ENCODE measurements at places on chromosomes 11 and 22.
A peak's percentile ranks its signal among the peaks of the same experiment; 100 is the strongest.

- no peak for DNase-seq
Observed at GRCh38 chr11:131695889-131696429, 325.5 kb downstream of the NTM start.

DNA sequence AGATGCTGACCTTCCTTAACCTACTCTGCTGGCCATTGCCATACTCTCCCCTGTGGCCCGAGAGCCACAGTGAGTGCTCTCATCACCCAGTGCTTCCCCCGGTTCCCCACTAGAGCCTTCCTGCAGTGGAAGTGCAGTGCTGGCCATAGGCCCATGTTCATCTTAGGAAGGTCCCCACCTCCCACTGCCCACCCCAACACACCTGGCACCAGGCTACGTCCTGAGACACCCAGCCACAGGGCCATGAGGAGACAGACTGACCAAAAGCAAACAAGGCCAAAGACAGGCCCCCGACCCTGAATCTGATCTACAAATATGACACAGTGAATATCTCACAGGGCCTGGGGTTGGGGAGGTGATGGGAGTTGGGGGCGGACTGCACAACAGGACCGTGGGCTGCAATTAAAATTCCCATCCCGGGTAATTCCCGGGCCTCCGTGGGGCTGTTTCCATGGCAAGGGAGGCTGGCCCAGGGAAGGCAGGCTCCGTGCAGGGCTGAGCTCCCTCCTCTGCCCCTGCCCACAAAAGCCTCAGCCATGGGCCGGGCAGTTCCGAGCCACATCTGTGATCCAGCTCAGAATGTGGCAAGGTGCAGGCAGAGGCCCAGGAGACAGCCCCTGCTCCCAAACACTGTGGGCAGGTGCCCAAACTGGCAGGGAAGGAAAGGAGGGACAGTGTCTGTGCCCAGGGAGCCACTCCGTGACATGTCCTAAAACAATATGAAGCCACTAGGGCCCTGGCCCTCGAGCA, 5.1 kb upstream of the CHST1 start:
- DNase-seq = no peak

DNA sequence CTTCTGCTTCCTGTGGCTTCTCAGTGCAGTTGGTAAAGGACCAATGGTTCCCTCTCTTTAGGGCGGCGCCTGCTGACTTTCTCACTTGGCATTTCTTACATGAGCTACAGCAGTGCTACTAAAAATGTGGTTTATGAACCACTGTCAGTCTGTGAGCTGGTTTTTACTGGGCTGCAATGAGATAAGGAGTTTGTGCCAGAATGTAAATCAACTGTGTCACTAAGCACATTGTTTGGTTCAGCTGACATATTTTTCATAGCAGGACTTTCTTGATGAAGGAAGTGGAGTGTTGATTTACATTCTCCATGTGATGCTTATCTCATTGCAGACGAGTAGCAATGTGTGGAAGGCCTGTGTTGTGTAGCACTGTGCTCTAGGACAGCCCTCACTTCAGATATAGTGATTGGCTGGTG, 463.3 kb downstream of the SOX6 start:
- DNase-seq = peak; percentile 95

- peak; percentile 73 for DNase-seq
Observed at GRCh38 chr22:41181349-41182241, 23.5 kb upstream of the L3MBTL2 start.

DNA sequence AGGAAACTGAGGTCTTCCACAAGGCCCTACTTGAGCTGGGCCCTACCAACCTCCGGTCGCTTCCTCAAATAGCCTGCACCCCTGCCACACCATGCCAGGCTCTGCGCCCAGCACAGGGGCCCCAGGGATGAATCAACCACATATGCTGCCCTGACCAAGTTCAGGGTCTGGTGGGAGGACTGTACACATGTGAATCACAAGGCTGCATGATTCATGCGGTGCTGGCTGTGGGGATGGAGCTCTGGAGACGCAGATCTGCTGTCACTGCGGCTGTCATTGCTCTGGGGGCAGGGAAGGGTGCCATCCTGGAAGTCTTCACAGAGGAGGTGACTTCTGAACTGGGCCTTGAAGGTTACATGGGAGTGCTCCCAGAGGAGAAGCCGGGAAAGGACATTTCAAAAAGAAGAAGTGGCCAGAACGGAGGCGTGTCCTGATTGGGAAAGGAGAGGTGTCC, 21.5 kb downstream of the CYTH4 start:
- DNase-seq = peak; percentile 73

DNA sequence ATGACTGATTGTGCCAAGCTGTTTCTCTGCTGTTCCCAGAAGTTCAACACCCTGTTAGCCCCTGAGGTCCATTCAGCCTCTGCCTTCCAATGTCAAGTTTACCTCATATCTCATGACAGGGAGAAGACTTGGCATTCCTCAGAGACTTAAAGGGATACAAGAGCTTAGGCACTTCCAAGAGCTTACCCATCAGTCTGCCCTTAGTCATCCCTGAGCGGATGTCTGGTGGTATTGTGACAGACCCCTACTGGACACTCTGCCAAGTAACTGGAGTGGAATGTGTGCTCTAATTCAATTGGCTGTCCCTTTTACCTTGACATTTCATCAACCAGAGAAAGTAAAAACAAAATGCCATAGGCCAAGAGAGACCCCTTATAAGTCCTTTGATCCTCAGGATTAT, 151.5 kb downstream of the AASDHPPT start:
- DNase-seq = no peak

GRCh38 chr11:117189191-117189940, 9.8 kb upstream of the TAGLN start:
- DNase-seq = no peak

- no peak for DNase-seq
Observed at GRCh38 chr11:57619331-57619730, 21.8 kb downstream of the SERPING1 start.

DNA sequence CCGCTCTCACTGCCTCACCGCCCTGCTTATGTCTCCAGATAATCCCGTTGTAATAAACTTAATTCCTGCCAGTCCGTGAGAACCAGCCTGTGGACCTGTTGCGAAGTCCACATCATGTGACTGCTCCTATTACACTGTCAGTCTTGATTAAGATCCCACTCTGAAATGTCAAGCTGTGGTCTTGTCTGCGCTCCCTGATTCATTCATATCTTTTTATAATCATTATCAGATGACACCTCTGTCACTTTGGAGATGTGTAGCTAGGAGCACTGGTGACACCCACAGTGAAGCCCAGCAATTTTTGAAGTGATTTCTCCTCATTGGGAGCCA, 377.3 kb downstream of the TBC1D22A start:
- no peak for DNase-seq

DNA sequence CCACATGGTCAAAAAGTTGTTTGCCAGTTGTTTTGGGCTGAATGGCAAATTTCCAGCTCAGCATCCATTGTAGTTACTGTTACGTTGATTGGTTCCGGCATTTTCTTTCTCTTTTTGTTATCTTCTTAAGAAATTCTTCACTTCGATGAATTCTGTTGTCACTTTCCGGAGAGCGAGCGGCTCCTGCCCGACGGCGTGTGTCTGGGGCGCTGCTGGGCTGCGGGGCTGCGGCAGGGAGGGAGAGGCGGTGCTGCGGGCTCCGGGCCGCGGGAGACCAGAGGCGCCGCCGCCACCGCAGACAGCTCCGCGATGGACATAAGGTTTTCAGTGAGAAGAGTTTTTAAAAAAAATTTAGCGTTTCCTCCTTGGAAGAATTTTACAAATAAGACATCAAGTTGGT, 117.4 kb downstream of the RRM1 start:
- DNase-seq = no peak

DNA sequence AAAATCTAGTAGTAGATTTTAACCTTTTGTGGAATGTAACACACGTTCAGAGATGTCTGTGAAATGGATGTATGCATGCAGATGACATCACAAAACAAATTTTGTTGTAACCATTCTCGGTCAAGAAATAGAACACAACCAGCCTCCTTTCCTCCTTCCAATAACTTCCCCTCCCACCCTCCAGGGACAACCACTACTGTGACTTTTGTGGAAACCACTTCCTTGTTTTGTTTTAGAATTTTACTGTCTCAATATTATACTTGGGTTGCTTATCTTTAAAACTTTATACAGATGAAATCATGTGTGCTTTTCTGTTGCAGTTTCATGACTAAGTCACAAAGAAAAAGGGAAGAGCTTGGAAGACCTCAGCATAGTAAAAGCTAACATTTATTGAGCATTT, 189.4 kb upstream of the NCAM1 start:
- no peak for DNase-seq

DNA sequence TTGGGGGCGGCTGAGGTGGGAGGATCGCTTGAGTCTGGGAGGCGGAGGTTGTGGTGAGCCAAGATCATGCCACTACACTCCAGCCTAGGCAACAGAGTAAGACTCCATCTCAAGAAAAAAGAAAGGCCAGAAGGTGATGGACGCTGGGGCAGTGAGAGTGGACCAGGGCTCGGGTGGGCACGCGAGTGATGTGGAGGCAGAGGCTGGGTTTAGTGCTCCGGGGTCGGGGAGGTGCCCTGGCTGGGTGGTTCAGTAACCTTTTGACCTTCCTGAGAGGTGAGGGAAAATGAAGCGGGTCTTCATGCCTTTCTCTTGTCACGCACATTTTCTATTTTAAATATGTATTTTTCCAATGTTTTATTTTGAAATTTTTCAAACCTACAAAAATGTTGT, 45.1 kb downstream of the ST14 start:
- no peak for DNase-seq

- DNase-seq = no peak
Observed at GRCh38 chr11:133895551-133895950, 50.2 kb upstream of the SPATA19 start.

GRCh38 chr11:27250867-27251665, 111.9 kb downstream of the CCDC34 start:
- no peak for DNase-seq

DNA sequence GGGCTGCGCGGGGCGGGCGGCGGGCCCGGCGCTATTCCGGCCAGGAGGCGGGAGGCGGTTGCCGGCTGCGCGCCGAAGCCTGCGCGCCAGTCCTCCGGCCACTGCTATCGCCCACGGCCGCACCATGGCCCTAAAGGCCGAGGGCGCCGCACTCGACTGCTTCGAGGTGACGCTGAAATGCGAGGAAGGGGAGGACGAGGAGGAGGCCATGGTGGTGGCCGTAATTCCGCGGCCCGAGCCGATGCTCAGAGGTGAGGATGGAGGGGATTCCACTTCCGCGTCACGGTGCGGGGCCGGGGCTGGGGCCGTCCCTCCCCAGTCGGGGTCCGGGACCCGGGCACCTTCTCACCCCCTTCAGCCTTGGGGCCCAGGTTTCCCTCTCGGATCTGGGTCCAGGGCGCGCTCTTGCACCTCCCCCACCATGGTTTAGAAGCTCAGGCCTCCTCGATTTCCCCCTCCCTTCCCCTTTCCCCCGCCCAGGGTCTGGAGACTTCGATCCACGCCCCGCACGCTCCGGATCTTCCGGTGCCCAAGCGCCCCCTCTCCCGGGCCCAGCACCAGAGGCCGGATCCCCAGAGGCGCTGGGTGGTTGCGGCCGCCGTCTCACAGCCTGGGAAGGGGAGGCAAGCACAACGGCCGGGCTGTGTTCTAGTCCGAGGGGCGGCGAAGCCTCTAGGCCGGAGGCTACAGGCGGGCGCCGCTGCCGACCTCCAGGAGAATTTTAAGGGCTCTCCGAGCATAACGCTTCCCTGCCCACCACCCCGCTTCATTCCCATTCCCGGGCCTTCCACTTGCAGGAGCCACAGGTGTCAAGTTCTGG, 517 bp downstream of the SPINDOC start:
- no peak for DNase-seq

- no peak for DNase-seq
Observed at GRCh38 chr11:44416776-44417175, 106.8 kb upstream of the ALX4 start.

DNA sequence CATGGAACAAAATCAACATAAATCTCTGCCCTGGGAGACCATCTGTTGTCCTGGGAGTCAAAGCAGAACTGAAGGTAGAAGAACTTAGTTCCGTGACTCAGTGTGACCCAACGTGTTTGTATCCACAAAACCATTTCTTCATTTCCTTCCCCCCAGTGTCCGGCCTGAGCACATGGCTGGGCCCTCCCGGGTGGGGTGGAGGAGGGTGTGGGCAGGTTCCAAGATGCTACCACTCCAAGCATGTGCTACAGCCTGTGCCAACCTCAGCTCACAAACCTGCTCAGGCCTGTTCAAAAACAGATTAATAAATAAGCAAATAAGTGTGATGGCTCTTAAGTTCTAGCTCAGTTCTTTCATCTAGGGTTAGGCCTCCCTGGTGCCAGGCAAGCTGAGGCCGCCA, 55.3 kb downstream of the SHANK2 start:
- no peak for DNase-seq

DNA sequence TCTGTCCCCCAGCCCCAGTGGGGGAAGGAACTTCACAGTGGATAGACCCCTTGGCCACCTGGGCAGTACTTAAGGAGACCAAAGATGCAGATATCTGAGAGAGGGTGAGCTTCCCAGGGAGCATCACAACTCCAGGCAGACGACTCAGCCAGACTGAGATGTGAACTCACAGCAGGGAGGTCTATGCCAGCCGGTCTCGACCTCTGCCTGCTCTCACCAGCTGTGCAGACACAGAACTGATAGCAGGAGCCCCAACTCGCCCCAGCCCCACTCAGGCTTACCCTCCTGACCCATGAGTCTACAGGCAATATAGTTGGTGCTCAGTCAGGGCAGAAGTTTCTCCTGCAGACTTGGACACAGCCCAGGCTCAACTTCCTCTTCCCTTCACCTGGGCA, 29.7 kb upstream of the ACCSL start:
- no peak for DNase-seq

GRCh38 chr11:61045271-61045670, 57.0 kb upstream of the CD5 start:
- no peak for DNase-seq

- DNase-seq = no peak
Observed at GRCh38 chr11:3631331-3631730, 10.5 kb downstream of the ART5 start.

DNA sequence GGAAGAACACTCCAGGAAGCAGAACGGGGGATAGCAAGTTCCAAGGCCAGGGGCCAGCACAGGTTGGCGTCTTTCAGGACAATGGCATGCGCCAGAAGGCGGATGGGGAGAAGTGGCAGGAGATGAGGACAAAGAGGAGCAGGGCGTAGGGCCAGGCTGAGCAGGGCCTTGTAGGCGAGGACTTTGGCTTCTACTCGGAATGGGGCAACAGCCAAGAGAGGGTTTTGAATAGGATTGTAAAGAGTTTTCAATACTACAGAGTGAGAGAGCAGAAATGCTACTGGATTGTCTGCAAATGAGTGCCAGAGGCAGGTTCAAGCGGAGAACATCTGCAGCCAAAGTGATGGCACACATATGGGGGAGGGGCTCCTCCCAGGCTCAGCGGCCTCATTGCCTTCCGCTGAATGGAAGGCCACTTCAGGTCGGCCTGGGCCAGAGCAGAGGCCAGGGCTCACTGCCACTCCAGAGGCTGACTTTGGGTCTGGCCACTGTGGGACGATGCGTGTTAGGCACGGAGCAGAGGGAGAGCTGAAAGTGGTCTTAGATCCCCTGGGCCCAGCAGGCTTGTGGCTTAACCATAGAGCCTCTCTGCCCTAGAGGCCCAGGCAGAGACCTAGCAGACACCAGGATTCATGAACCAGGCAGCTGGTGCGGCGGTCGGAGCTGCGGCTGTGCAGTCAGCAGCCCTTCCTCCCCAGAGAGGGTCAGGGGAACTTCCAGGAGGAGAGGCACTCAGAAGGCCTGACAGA, 118.2 kb downstream of the DSCAML1 start:
- no peak for DNase-seq

- no peak for DNase-seq
Observed at GRCh38 chr22:26054841-26055605, 114.2 kb upstream of the SEZ6L start.

GRCh38 chr22:49845241-49845640, 8.4 kb upstream of the ZBED4 start:
- no peak for DNase-seq
